ENCODE measurements at places on chromosomes 3 and 15.

- DNase-seq = no peak
These were observed 19.6 kb upstream of the CHRNB4 start for GRCh38 chr15:78660584-78660983.

GRCh38 chr15:35330048-35330695 is 215.8 kb downstream of the DPH6 start:
- no peak for DNase-seq

- DNase-seq = no peak
These were observed 6.1 kb upstream of the NR2E3 start for GRCh38 chr15:71804226-71804625.

DNA sequence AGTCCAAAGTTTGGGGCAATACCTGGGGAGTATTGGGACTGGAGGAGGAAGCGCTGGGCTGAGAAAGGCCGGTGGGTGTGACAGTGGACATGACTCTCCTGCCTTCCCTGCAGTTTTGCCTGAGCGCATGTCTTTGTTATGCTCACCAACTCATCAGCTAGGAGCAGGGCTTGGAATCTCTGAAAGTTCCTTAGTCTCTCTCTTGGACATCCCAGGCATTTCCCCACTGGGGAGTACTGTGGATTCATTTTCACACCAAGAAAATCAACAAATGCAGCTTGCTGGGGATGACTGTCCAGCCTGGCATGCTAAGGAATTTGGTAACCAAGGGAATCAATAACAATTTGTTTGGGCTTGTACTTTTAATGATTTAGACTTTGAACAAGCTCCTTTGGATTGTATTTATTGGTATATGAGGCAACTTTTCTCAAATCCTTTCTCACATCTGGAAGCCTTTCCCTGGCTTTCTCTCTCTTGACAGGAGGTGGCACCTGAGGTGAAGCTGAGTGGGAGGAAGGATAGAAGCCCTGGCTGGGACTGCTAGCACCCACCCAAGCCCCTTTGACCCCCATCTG is 48.5 kb upstream of the CHST2 start:
- DNase-seq = no peak

DNA sequence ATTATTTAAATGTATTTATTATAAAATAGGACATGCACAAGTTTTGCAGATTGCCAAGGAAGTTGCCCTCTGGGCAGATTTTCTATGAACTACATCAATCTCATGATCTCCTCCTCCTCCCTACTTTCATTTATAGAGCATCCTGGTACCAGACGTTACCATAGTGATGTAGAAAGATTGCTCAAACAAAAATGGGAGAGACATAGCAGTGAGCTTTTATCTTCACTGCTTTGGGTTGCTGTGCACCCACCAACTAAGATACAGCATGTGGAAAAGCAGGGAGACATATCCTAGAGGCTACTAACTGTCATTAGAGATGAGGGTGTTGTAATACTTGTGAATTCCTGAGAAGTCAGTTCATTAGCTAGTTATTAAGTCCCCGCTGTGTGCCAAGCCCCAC is 137.5 kb upstream of the BFSP2 start:
- DNase-seq = no peak

DNA sequence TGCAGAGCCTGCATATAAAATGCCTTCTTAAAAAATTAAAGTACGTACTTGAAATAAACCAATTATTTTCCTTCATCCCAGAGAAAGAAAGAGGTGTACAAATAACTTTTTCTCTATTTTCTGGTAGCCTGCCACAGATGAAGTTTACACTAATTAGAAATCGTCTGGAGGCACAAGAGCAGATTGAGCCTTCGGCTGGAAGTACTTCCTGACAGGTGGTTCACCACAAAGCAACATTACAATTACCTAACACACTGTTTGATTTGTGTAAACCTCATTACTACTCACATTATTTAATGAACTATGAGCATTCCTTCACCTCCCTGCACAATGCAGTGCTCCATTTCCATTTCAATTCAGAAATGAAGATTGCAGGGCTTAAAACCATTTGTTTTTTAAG is 856.1 kb downstream of the SI start:
- DNase-seq = no peak

DNA sequence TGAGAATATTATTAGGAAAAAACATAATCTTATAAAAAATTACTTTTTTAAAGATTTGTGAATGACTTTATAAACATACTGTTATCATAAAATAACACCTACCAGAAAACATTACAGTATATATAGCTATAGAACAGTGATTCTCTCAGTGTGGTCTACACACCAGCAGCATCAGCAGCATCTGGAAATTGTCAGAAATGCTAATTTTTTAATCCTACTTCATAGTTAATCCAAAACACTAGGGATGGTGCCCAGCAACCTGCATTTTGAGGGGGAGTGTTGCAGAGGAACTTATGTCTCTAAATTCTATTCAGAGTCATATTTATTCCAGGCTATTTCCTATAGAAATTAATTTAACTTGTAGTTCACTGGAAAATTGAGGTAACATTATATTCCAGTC is 1107.8 kb downstream of the IGSF11 start:
- no peak for DNase-seq

GRCh38 chr15:46854564-46854963 is 862.7 kb upstream of the SEMA6D start:
- no peak for DNase-seq

DNA sequence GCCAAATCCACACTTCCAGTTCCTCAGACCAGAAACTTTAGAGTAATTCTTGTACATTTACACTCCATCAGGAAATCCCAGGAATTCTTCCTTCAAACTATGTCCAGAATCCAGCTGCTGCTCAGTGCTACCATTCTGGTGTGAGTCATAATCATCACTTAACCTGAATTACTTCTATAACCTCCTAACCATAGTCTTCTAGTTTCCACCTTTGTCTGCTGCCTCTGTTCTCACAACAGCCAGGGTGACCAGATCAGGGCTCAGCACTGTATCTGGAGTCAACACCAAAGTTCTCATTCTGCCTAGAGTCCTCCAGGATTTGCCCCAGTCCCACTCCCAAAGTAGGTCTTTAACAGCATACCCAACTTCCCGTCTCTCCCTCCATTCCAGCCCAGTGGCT is 3.4 kb downstream of the CLDND1 start:
- DNase-seq = no peak

GRCh38 chr15:96334017-96334704 is 3.7 kb downstream of the NR2F2 start:
- no peak for DNase-seq

- DNase-seq = no peak
These were observed 260.1 kb upstream of the UBE2E2 start for GRCh38 chr3:22942981-22943380.

DNA sequence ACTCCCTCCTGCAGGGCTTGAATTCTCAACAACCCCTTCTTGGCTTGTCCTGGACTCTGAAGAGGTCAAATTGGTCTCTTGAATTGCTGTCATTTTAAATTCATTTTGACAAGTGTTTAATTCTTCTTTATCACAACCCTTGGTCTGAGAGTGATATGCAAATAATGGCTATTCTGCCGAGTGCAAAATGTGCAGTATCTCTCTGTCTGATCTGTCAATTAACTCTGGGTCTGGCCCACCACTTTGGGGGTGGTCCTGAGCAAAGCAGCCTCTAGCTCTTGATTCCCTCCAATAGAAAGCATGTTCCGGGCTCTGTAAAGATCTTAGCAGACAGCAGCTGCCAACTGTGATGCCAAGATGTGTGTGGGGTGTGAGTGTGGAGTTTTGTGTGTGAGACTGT is 2.2 kb upstream of the IGDCC3 start:
- DNase-seq = no peak

GRCh38 chr15:63065262-63066221 is 23.0 kb downstream of the TPM1 start:
- no peak for DNase-seq

- no peak for DNase-seq
These were observed 749.3 kb upstream of the GOLIM4 start for GRCh38 chr3:168844894-168845482.

DNA sequence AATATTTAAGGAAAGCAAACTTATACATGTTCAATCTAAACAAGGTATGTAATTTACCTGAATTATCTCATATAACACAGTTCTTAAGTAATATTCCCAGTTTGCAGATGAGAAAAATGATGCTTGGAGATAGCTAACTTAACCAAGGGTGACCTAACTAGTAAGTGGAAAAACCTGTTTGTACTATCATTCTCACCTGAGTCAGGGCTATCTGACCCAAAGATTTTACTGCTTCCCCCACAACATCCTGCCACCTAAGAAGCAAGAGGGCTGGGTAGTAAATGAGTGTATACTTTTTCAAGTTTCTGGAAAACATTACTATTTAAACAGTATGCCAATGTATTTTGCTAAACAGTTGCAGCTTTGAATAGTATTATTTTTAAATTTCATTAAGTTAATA is 10.6 kb downstream of the TP63 start:
- DNase-seq = peak; percentile 12

DNA sequence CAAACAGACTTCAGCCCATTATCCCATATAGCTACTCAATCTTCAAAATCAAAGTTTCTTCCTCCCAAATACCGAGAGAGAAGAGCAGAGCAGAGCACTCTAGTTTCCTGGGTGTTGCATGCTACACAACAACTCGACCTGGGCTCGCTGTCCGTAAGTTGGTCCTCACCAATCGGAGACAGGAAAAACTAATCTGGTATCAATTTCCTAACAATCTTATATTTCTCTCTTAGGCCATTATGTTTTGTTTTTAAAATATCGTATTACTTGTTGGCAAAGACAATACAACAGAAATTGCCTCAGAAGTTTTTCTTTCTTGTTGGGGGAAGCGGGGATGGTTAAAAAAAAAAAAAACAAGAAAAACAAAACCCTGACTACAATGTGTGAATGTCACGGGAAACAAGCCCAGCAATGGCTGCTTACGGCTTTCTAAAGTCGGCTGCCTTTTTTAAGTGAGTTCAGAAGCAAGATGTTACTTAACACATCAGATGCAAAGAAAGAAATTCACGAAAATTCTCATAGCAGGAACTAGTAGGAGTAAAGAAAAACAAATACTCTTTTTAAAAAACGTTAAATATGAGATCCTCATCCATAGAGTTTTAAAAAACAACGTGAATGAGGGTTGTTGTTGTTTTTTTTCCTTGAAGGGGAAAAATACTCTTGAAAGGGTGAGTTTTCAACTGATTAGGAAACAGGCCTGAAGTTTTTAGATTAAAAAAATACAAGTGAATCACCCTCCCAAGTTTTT is 1.9 kb downstream of the VGLL4 start:
- DNase-seq = no peak

DNA sequence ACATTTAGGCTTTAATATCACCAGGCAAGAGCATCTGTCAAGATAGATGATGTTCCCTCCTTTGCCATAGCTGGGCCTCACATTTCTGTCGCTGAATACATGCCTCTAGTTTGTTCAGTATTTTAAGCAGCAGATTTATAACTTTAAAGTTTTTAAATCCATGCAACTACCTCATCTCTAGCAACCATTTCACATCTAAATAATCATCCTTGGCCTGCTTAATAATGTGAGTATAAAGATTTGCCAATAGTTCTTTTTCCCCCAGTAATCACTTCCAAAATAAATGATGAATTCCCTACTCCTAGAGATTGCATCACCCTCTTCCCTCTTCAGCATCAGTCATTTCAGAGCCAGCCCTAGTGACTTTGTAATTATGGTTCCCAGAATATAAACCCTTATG is 36.2 kb upstream of the FILIP1L start:
- no peak for DNase-seq

GRCh38 chr15:45650889-45651525 is 16.2 kb downstream of the SQOR start:
- DNase-seq = no peak

All from NCI-H1417 (cell line).